ENCODE measurements at places on chromosomes 5 and 9.
A peak's percentile ranks its signal among the peaks of the same experiment; 100 is the strongest.

DNA sequence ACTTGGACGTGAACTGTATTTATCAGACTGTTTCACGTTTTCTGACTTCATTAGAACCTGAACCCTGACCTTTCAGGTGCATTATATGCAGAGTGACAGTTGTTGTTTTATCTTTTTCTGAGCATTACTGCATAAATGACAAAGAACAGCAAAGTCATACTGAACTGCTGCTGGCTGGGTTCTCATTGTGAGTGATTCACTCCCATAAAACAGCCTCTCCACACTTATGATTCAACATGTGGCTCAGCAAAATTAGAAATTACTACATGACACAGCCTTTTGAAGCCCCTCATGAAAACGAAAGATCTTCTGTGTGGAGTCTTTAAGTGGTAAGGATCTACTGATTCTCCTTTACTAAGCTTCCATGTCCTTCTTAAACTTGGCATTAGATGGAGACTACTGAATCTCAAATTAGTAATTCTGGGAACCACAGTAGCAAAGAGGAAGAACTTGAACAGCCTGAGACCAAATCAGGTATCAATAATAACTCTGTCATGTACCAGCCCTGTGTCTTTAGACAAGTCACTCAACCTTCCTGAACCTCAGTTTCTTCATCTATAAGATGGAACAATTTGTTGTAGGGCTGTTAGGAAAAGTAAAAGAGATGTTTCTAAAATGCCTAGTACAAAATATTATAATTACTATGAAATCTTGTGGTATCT is 172.3 kb upstream of the GNA14 start:
- no peak for DNase-seq

DNA sequence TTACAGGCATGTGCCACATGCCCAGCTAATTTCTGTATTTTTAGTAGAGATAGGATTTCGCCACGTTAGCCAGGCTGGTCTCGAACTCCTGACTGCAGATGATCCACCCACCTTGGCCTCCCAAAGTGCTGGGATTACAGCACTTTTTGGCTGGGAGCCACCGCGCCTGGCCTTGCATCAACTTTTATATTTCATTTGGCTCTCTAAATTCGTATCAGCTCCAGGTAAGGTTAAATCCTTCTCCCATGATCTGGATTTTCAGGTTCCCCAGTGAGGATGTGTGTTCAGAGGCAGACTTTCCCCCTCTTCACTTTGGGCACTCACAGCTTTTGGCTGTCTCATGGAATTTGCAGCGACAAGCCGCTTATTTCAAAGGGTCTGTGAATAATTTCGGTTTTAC is 16.8 kb upstream of the RNF38 start:
- DNase-seq: no peak

DNA sequence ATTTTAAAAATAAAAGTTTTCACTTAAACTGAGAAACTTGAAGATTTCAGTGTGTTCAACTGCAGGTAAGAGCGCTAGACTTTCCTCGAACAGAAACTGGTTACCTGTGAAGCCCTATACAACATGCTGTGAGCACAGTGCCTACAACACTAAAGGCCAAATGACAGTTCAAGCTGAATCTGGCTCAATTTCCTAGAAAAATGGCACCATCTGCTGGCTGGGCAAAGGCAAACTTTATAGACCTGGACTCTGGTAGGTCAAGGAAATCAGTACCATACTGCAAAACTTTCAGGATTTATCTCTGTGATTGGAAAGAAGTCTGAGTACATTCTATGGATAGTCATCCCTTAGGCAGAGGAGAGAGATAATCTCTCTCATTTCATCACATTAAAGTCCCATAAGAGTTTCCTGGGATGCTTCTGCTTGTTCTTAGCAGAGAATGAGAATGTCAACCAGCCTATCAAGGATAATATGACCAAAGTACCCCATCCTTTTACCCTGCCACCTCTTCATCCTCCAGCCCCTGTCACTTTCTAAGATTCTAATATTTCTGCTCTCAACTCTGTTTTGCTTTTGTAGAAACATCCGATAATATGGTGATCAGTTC is 31.8 kb upstream of the FOXB2 start:
- DNase-seq: peak; percentile 50

- no peak for DNase-seq
Observed at GRCh38 chr9:136673975-136674785, 11.5 kb downstream of the EGFL7 start.

DNA sequence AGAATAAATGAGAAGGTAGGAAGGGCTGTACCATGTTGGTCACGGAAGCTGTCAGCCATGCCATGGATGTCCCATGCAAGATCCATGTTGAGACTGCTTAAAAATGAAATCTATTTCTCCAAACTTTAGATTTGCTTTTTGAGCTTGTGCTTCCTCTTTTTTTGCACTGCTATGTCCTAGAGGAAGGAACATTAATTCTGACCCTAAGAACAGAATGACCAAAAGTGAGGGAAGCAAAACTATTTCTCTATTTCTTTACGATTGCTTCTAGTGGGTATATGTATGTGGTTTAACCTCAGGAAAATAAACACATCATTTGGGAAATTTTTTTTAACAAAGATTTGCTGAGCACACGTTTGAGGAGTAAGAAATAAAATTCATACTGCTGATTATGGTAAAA is 84.6 kb downstream of the USP20 start:
- DNase-seq: no peak

DNA sequence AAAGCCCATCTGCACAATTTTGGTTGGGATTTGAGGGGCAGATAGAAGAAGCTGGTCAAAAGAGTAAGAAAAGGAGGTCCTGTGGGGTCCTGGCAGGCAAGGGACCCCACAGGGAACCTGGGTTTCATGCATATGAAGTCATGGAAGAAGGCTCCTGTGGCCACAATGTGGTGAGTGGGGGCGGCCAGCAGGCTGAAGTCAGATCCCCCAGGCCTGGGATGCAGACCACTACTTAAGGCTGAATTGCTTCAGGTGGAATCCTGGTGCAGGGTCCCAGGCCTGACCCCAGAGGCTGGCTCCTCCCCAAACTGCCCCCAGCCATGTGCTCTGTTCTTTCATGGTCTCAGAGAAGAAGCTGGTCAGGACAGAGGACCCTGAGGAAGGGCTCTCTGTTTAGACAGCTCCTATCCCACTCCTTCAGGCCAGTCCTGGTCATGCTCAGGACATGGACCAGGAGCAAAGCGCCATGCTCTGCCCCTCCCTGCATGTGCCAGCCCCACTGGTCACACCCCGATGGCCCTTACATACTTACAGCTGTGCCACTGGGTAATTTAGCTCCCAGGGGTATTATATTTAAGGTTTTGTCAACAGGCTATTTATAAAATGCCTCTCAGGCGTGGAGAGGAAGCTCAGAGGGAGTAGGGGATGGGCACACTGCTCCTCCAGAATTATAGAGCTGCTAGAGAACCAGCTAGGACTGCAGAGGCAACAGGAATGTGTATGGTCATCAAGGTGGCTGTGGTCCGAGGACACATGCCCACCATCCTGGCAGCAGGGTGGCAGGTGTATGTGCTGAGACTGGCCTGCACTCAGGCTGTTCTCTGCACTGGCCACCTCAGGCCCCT is 33.4 kb downstream of the C5orf15 start:
- DNase-seq: no peak

- no peak for DNase-seq
Observed at GRCh38 chr5:75465480-75465879, 45.9 kb downstream of the CERT1 start.

GRCh38 chr5:112640546-112640945 is 97.1 kb upstream of the APC start:
- no peak for DNase-seq

DNA sequence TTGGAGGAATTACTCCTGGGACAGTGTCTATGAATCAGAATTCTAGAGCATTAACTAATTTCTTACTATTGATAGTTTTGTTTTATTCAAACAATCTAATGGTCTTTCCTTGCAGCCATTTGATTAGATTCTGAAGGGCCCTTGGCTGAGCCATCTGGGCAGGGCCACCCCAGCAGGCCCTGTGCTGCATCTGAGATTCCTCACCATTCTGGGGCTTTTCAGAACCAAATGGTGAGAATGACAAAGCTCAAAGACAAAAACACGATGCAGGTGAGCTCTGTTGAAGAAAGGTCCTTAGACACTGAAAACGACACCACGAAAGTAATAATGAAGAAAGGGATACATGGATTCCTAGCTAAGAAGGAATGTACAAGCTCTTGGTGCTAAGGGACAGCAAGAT is 321.0 kb upstream of the IRX4 start:
- DNase-seq: no peak

GRCh38 chr5:139752506-139753473 is 42.8 kb upstream of the PSD2 start:
- DNase-seq: no peak

DNA sequence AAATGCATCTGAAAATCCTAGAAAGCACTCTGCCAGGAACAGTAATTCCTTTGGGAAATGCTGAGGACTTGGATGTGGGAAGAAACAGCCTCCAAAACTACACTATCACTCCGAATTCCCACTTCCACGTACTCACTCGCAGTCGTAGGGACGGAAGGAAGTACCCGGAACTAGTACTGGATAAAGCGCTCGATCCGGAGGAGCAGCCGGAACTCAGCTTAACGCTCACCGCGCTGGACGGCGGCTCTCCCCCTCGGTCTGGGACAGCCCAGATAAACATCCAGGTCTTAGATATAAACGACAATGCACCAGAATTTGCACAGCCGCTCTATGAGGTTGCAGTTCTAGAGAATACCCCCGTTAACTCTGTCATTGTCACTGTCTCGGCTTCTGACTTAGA is 786 bp downstream of the PCDHB3 start:
- DNase-seq: no peak

DNA sequence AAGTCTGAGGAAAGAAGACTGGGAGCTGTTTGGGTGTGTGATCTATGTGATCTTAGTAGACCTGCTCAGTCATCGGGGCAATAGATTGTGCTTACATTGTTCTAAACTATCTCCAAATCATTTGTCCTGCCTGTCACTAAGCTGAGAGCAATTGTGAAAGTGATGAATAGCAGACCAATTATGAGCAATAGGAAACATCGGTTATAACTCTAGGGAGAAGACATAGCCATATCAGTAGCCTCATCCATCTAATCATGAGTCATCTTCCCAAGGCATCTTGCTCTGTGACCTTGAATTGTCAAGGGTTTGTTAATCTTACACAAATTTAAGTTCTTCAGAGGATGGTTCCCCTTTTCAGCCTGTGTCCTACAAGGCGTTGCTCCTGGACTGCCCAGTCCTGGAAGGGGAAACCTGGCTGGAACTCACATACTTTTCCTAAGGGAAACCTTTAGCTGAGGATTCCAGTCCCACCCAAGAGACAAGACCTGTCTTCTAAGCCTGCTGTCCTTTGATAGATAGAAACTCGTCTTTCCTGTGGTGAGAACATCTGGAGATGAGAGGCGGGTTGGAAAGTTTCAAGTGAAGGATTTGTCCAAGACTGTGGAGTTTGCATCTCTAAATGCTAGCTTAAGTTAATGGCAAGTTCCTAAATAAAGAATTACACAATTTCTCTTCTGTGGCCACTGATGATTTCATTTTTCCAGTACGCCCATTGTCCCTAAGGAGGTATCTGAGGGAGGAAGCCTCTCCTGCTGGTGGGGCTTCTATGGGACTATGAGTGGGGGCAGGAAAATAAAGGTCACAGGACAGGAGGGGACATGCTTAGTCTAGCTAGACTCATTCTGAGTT is 53.9 kb upstream of the TRIM32 start:
- no peak for DNase-seq

DNA sequence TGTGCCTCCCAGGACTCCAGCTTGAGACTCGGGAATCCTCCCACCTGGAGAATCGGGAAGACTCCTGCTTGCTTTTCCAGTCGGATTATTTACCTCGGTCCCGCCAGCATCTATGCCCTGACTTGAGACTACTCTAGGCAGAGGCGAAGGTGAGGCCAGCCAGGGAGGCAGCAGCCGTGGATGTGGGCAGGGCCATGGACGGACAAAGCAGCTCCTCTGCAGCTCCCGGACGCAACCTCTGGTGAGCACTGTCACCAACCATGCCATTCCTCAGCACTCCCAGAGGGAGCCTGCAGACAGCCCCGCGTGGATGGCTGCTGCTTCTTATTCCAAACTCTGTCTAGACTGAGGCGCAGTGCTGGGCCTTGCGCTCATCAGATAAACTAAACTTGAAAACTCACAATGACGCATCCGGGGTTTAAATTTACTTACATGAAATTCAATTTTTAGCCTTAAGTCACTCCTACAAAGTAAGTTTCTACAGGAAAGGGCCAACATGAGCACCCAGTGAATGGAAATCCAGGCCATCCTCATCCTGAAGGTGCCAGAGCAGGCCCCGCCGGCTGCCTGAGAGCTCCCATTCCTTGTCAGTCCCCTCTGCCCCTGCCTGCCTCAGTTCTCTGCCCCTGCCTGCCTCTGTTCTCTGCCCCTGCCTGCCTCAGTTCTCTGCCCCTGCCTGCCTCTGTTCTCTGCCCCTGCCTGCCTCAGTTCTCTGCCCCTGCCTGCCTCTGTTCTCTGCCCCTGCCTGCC is 17.8 kb downstream of the MED10 start:
- peak; percentile 4 for DNase-seq

- DNase-seq: no peak
Observed at GRCh38 chr5:159480849-159481248, 150.6 kb upstream of the IL12B start.

- no peak for DNase-seq
Observed at GRCh38 chr5:159097784-159098602, 1.7 kb downstream of the EBF1 start.

DNA sequence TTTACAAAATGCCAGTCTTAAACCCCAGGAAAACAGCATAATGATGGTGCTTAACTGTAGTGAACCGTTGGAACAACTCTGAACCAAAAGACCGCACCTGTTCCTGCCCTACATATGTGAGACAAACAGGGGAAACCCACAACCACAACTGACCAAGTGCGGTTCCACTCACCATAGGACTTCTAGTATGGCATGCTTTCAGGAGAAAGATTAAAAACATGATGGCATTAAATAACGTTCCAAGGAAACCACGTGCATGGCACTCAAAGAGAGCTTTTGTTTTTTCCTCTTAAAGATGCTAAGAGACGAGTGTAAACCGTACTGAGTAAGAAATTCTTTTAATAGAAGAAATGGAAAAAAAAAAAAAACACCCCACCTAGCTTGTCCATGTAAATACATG is 119.8 kb downstream of the SSBP2 start:
- DNase-seq: no peak

DNA sequence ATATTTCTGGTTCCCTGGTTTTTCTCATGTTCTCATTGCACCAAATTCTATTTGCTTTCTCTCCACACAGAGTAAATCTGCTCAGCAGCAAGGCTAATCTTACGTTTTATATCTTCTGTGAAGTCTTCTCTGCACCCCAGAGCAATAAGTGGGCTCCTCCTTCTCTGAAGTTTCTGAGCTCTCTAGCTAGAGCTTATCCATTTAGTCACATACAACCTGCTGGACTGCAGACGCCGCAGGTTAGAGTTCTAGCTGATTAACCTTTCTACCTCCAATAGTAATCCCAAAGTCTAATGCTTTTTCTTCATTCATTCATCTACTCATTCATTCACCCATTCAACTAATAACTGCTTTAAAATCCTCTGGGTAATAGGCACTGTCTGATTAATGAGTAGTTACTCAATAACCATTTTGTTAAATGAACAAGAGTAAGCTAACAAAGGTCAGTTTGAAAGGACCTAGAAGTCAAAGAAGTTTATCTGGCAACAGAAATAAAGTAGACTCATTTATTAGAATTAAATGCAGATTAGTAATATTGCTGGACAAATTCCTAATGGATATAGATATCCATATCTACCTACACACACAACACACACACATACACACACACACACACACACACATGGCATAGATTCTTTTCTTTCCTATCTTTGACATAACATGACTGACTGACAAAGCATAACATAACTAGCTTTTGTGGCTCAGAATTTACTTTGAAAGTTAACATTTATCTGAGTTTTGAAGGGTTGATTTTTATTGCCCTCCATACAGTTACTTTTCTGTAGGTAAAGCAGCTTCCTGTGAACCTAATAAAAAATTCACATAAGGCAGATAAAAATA is 984.6 kb upstream of the SEMA6A start:
- no peak for DNase-seq

Data from iPS DF 6.9 (cell line).